ENCODE measurements at places on chromosomes 13 and 19. TPM values are rescaled to one million over a fixed set of nuclear protein-coding genes. Genes with fewer than 3 reads are reported as not detected.

The NKPD1 gene
- not detected for total RNA-seq

The C2CD4C gene
- total RNA-seq = 0.52 TPM

The FCGBP gene
- total RNA-seq = 3,903 TPM

DNA sequence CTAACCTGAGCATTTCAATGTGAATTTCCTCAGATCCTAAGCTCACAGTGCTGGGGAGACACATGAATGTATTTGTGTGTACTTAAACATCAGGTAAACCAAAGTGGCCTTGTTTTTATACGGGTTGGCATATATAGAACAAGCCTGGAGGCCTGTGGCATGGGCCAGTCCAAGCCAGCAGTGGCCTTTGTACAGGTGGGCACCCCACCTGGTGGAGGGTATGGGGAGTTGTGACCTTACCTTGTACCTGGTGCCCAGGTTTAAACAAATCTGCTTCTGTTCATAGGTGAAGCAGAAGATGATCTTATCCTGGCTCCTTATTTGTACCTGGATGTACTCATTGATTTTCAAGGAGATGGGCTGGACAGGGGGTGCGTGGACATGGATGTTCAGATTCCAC, 71.0 kb downstream of the ERICH6B start:
- no peak overlapping the region for H3K27ac ChIP-seq
- no peaks in the 10 kb centered on the region for H3K4me1 ChIP-seq
- DNase-seq = no peak
- no peaks in the 10 kb centered on the region for H3K36me3 ChIP-seq

GRCh38 chr13:98839856-98840769, 87.6 kb upstream of the SLC15A1 start:
- H3K27me3 ChIP-seq = no peaks in the 10 kb centered on the region
- peak; percentile 49 for DNase-seq
- H3K36me3 ChIP-seq = no peaks in the 10 kb centered on the region
- H3K4me3 ChIP-seq = no peak overlapping the region

GRCh38 chr13:41613471-41613870, 156.1 kb downstream of the RGCC start:
- H3K4me3 ChIP-seq = no peak overlapping the region
- no peaks in the 10 kb centered on the region for H3K36me3 ChIP-seq
- no peaks in the 10 kb centered on the region for H3K4me1 ChIP-seq
- no peak overlapping the region for H3K27ac ChIP-seq
- no peak for DNase-seq

- H3K27ac ChIP-seq = peak overlapping the region; percentile 33
- DNase-seq = peak; percentile 92
- no peaks in the 10 kb centered on the region for H3K27me3 ChIP-seq
- H3K4me1 ChIP-seq = no peaks in the 10 kb centered on the region
- no peaks in the 10 kb centered on the region for H3K36me3 ChIP-seq
- H3K4me3 ChIP-seq = peak overlapping the region; percentile 6
Observed at GRCh38 chr19:49133621-49134454, 14.5 kb downstream of the PPFIA3 start.

- H3K36me3 ChIP-seq = no peaks in the 10 kb centered on the region
- no peaks in the 10 kb centered on the region for H3K4me1 ChIP-seq
- DNase-seq = peak; percentile 41
- no peaks in the 10 kb centered on the region for H3K27me3 ChIP-seq
- H3K4me3 ChIP-seq = no peak overlapping the region
- no peak overlapping the region for H3K27ac ChIP-seq
Observed at GRCh38 chr13:100608906-100609305, 20.3 kb upstream of the GGACT start.

The SLC6A16 gene
- 0.82 TPM for total RNA-seq

- no peak overlapping the region for H3K27ac ChIP-seq
- H3K4me3 ChIP-seq = no peak overlapping the region
- H3K27me3 ChIP-seq = no peaks in the 10 kb centered on the region
- no peaks in the 10 kb centered on the region for H3K4me1 ChIP-seq
- no peaks in the 10 kb centered on the region for H3K36me3 ChIP-seq
- DNase-seq = no peak
Observed at GRCh38 chr13:113621046-113621445, 36.5 kb downstream of the TFDP1 start.

The WASF3 gene
- 4.0 TPM for total RNA-seq

DNA sequence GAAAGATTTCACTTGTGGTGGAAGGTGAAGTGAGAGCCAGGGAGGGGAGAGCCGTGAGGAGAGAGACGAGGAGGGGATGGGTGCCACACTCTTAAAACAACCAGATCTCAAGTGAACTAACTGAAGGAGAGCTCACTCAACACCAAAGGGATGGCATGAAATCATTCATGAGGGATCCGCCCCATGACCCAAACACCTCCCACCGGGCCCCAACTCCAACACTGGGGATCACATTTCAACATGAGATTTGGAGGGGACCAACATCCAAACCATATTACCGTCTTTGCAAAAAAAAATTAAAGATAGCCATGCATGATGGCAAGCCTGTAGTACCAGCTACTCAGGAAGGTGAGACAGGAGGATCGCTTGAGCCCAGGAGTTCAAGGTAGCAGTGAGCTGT, 34.9 kb upstream of the POP4 start:
- DNase-seq = no peak
- H3K27ac ChIP-seq = no peak overlapping the region
- H3K27me3 ChIP-seq = no peaks in the 10 kb centered on the region
- no peaks in the 10 kb centered on the region for H3K36me3 ChIP-seq
- H3K4me1 ChIP-seq = no peaks in the 10 kb centered on the region
- no peak overlapping the region for H3K4me3 ChIP-seq

DNA sequence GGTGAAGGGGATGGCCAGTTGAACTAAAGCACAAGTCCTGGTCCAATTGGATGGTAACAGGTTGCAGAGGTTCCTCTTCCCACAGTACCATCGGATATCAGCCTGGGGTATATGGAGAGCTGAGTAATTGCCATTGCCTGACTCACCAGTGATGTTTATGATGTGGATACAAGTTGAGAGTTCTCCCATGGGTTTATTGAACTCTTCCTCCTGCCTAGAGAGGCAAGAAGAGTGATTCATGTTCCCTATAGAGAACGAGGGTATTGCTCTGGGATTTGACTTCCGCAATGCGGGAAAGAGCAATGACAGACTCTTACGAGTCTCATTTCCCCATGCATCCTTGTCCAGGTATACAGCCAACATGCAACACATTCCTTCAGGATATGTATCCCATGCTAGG, 111.3 kb upstream of the PCDH9 start:
- no peak for DNase-seq
- no peaks in the 10 kb centered on the region for H3K27me3 ChIP-seq
- H3K4me1 ChIP-seq = no peaks in the 10 kb centered on the region
- H3K27ac ChIP-seq = no peak overlapping the region
- H3K36me3 ChIP-seq = no peaks in the 10 kb centered on the region

DNA sequence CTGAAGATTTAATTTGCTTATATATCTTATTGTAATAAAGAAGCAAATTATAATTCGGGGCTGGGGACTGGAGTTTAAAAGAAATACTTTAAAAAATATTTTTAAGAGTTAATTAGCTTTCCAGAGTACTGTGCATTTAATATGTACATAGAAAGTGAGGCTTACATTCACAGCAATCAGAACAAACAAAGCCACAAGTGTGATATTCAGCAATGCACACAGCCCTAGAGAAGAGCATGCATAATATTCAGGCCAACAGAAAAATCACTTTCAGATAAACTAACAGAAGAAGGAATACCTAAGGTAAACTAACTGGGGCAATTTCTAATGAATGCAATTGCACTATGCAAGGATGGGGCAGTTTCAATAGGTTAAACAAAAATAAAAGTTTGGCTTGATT, 241.8 kb downstream of the GPC6 start:
- no peak for DNase-seq
- no peaks in the 10 kb centered on the region for H3K36me3 ChIP-seq
- H3K27me3 ChIP-seq = no peaks in the 10 kb centered on the region
- no peak overlapping the region for H3K27ac ChIP-seq
- H3K4me1 ChIP-seq = no peaks in the 10 kb centered on the region
- H3K4me3 ChIP-seq = no peak overlapping the region

GRCh38 chr19:32750441-32751055, 31.0 kb downstream of the TDRD12 start:
- no peaks in the 10 kb centered on the region for H3K36me3 ChIP-seq
- no peak overlapping the region for H3K27ac ChIP-seq
- H3K4me3 ChIP-seq = no peak overlapping the region
- no peaks in the 10 kb centered on the region for H3K4me1 ChIP-seq

GRCh38 chr13:77430377-77430951, 103.6 kb upstream of the MYCBP2 start:
- no peaks in the 10 kb centered on the region for H3K4me1 ChIP-seq
- no peak for DNase-seq
- no peak overlapping the region for H3K4me3 ChIP-seq
- no peaks in the 10 kb centered on the region for H3K27me3 ChIP-seq
- no peak overlapping the region for H3K27ac ChIP-seq

DNA sequence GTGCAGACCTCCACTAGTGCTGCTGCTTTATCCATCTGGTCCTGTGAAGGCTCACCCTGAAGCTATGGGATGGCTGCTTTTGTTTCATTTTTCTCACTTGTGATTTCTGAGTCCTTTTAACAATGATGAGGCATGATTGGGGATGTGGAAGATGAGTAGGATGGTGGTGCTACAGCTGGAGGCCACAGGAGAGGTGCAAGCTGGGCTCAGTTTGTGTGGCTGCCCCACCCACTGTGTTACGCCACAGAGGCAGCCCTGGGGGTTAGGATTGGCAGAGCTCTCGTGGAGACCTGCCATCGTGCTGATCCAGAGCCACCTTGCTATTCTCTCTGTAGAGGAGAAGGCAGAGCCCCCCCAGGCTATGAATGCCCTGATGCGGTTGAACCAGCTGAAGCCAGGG, 19.6 kb upstream of the QTRT1 start:
- H3K27ac ChIP-seq = no peak overlapping the region
- peaks cover 71% of the 10 kb centered on the region for H3K36me3 ChIP-seq
- H3K27me3 ChIP-seq = no peaks in the 10 kb centered on the region
- DNase-seq = no peak
- H3K4me1 ChIP-seq = no peaks in the 10 kb centered on the region

The FXYD1 gene
- total RNA-seq = 8.8 TPM

The KIR2DL4 gene
- total RNA-seq = not detected

The SLC10A2 gene
- total RNA-seq = 0.20 TPM

DNA sequence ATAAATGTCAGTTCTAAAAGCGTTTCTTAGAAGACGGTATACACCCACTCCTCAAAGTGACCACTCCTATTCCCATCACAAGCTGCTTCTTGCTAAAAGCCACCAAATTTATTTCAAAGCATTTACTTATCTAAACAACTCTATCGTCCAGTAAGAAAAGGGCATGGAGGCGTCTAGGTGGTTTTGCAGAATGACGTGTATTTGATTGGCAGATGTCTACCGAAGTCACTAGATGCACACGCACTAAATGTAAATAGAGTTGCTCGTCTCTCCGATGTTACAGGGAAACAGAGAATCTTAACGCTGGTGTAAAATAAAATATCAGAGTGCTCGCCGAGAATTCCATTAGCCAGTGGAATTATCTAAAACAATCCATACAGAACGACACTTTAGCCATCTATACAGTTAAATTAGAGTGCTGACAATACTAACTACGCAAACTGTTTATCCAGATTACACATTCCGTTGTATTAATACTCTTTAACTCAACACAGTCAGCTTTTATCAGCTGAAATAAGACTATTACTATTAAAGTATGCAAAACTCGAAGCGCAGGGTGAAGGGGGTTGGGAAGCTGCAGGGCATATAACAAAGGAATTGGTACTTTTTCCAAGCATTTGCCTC, 1.9 kb downstream of the KLF12 start:
- H3K27me3 ChIP-seq = no peaks in the 10 kb centered on the region
- H3K4me3 ChIP-seq = peak overlapping the region; percentile 74

DNA sequence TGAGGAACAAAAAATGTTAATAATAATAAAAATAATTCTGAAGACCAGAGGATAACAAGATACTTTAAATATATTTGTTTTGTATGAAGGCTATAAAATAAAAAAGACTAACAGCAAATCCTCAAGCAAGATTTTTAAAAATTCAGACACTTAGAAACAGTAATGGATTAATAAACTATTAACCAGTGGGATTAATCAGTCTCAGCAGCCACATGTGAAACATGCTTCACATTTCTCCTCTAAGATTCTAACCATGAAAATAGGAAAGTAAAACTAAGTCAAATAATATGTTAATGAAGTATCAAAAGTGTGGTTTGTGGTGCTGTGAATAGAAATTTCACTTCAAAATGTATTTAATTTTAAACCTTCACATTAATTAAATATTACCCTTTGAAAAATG, 57.4 kb downstream of the KCNRG start:
- no peaks in the 10 kb centered on the region for H3K36me3 ChIP-seq
- H3K27ac ChIP-seq = no peak overlapping the region
- DNase-seq = no peak
- no peaks in the 10 kb centered on the region for H3K4me1 ChIP-seq
- no peaks in the 10 kb centered on the region for H3K27me3 ChIP-seq

DNA sequence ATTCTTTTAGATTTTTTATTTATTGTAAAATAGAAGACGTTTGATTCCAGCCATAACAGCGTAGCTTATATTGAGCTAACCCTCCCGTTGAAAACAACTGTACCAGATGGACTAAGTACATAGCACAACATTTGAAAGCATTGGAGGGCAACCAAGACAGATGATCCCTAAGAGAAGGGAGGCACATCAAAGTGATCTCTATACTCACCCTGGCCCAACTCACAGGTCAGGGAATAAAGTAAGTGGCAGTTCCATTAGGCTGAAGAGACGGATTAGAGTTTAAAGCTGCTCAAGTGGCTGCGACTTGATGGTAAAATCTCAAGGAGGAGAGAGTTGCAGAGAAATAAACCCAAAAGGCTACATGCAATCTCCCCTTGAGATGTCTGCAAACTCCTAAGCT, 65.1 kb upstream of the ITM2B start:
- DNase-seq = no peak
- H3K36me3 ChIP-seq = no peaks in the 10 kb centered on the region
- H3K27ac ChIP-seq = no peak overlapping the region
- H3K4me1 ChIP-seq = no peaks in the 10 kb centered on the region
- no peaks in the 10 kb centered on the region for H3K27me3 ChIP-seq

The GPR12 gene
- total RNA-seq = 0.30 TPM

- H3K4me1 ChIP-seq = no peaks in the 10 kb centered on the region
- no peaks in the 10 kb centered on the region for H3K27me3 ChIP-seq
- DNase-seq = no peak
- no peak overlapping the region for H3K4me3 ChIP-seq
- no peaks in the 10 kb centered on the region for H3K36me3 ChIP-seq
- no peak overlapping the region for H3K27ac ChIP-seq
Observed at GRCh38 chr19:4506449-4507149, 11.7 kb downstream of the PLIN4 start.

The ZNF20 gene
- total RNA-seq = 3.4 TPM

DNA sequence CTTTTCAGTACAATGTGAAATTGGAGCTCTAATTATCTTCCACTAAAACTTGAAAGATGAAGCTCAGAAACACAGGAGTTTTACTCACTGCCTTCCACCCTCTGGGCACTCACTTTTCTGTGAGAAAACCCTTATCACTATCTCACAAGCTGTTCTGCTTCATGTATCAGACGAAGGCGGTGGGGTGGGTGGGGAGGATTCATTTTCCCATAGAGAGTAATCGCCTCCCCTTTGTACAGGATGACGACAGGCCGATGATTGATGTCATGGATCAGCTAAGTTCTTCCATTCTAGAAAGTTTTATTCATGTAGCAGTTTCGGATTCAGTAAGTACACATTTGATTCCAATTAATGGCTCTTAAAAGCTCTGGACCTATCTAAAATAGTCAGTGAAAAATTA, 139.9 kb downstream of the ZAR1L start:
- no peak overlapping the region for H3K4me3 ChIP-seq
- no peak for DNase-seq
- no peak overlapping the region for H3K27ac ChIP-seq
- no peaks in the 10 kb centered on the region for H3K36me3 ChIP-seq
- no peaks in the 10 kb centered on the region for H3K4me1 ChIP-seq
- no peaks in the 10 kb centered on the region for H3K27me3 ChIP-seq
